LNCaP clone FGC (cell line): ENCODE measurements at places on chromosomes 7 and 10.

- DNase-seq, result no peak
These were observed 21.2 kb upstream of the MYO3A start for GRCh38 chr10:25912866-25913265.

DNA sequence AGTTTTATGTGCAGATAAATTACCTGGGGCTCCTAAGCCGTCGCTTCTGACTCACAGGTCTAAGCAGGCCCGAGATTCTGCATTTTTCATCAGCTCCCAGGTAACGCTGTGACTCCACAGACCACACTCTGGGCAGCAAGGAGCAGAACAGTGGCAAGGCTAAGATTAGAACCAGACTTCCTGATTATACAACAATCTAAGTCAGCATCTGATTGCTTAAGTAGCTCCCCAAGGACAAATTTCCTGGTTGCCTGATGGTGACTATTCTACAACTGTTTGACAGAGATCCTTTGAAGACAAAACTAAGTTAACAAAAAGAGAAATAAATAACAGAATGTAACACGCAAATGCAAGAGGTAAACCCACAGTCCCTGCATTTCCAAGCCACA lies 69.0 kb downstream of the CREB3L2 start:
- DNase-seq, result no peak

DNA sequence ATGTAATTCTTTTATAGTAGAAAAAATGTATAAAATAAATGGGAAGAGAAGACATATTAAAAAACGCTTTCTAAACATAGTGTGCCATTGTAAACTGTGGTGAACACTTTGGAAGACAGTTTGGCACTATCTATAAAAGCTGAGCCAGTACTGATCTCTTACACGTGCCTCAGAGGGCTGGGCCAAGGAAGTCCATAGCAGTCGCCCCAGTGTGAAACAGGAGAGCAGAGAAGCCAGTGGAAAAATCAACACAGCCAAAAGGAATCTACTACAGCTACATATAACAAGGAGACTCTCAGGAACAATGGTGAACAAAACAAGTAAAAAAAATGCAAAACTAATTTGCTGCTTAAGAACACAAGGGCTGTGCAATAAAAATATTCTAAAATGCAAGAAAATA lies 20.6 kb downstream of the SEPHS1 start:
- no peak for DNase-seq

- DNase-seq, result no peak
These were observed 79.0 kb upstream of the EMX2 start for GRCh38 chr10:117463545-117463920.

DNA sequence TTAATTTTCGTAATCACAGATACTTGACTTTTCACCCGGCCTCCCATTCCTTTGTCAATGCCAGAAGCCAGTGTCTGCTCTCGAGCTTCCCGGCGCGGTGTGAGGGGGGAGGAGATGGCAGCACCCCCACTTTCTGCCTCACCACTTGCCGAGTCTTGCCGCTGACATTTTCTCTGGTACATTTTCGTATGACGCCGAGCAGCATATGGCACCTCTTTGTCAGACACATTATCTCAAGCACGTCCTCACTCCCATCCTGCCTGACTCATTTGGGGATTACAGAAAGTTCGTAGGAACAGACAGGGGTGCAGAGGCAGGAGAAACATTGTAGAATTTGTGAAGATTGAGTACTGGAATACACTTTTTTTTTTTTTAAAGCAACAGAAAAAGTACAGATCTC lies 60.8 kb upstream of the SORCS3 start:
- DNase-seq, result no peak

DNA sequence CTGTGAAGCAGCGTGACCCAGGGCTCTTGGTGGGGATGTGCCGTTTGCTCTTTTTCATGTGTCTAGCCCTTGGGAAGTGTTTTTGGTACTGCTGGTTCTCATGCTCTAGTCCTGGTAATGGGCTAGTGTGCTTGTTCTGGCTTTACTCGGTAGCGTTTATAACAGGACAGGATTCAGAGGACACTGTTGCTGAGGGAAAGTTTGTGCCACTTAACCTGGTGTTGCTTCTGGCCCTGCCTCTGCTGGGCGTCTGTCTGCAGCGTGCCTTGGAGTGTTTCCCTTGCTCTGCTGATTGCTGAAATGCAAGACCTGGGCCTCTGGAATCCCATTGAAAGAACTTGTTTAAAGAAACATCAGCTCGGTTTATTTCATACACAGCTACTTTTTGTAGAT lies 35.0 kb downstream of the INPP5A start:
- DNase-seq, result no peak

- DNase-seq, result no peak
These were observed 19.0 kb downstream of the GIMAP4 start for GRCh38 chr7:150586068-150586784.

DNA sequence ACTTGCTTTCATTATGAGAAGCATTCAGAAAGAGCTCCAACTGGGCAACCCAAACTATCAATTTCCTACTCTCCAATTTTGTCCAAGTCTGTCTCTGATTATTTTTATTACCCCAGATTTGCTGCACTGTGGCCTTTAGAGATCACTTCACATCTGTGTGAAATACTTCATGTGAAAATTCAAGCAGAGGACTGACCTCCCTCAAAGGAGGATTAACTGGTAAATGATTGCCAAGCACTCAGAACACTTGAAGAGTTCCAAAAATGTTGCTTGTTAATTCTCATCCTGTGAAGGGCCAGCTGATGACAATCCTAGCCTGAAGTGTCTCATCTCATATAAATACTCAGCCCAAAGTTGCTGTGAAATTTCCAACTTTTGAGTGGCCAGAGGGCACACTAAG lies 182.8 kb upstream of the DGKB start:
- DNase-seq, result no peak

DNA sequence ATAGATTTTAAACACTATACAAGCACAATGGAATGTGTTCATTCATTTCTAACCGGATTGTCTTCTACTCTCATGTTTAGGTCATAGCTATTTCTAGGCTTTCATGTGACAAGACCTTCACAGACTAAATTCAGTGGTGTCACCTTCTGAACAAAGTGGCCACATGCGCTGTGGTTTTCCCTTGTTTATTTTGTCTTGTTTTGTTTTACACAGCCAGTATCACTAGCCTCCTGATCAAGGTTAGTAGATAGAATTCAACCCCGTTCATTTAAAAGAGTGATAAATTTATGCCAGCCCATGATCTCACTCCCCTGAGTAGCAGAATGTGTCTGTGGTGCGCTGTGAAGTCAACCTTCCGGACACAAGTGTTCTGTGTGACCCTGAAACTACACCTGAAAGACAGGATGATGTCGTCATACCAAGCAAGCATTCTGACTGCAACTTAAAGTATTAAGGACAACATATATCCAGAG lies 209.1 kb downstream of the CREB5 start:
- no peak for DNase-seq

GRCh38 chr7:64947252-64948000 lies 43.4 kb downstream of the ZNF117 start:
- no peak for DNase-seq

DNA sequence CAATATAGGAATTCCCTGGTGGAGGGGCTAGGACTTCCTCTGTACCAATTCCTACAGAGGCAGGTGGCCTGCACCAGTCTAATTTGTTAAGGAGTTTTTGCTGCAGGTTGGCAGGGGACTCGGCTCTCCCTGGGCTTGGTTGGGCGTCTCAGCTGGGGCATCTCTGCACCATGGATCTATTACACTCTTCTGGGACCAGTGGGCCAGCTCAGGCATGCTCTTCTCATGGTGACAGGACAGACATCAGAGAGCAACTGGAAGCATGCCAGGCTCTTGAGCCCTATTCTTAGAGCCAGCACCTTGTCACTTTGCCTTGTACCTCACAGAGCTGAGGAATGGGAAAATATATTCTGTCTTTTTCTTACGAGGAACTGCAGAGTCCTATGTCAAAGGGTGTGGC lies 74.6 kb downstream of the SH2D4B start:
- no peak for DNase-seq

GRCh38 chr10:131982185-131982756 lies 548 bp upstream of the BNIP3 start:
- no peak for DNase-seq

DNA sequence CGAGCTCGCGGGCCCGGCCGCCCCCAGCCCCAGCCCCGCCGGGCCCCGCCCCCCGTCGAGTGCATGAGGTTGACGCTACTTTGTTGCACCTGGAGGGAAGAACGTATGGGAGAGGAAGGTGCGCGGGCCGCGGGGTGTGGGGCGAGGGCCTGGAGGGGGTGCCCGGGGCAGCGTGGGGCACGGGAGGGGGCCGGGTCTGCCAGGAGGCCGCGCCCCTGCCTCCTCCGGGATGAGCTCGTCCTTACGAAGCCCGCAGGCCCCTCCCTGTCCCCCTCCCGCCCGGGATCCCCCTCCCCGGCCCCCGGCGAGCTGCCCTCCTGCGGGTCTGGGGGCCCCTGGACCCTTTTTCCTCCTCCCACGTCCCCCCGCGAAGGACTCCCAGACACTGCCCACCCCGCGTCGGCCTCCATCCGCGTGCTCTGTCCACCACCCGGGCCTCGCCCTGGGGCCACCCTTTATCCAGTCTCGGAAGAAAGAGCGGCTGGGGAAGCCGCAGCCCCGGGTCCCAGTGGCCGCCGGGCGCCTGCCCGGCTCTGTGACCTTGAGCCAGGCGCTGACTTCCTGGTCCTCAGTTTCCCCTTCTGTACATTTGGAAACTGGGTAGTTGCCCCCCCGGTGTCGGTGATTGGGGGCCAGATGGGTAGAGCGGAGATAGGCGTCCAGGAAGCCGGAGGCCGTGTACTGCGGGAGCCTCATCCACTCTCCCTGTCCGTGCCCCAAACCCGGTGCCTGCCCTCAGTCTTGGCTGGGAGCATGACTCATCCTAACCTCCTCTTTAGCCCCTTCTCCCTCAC lies 521 bp downstream of the LIMK1 start:
- DNase-seq, result no peak

DNA sequence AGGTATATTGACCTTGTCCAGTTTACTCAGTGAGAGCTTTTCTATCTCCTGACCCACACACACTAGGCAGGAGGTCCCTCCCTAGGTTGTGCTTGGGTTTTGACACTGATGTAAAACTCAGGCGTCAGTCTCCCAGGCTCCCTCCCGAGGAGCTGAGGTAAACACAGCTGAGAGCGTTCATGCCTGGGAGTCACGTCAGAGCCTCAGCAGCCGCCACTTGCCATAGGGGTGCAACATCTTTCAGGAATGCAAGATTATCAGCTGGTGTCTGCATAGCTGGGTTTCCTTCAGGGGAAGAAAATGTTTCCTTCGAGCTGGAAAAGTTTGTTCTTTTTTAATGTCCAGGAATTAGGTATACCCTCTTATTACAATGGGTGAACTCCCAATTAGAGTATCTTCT lies 70.6 kb downstream of the FGFR2 start:
- no peak for DNase-seq

DNA sequence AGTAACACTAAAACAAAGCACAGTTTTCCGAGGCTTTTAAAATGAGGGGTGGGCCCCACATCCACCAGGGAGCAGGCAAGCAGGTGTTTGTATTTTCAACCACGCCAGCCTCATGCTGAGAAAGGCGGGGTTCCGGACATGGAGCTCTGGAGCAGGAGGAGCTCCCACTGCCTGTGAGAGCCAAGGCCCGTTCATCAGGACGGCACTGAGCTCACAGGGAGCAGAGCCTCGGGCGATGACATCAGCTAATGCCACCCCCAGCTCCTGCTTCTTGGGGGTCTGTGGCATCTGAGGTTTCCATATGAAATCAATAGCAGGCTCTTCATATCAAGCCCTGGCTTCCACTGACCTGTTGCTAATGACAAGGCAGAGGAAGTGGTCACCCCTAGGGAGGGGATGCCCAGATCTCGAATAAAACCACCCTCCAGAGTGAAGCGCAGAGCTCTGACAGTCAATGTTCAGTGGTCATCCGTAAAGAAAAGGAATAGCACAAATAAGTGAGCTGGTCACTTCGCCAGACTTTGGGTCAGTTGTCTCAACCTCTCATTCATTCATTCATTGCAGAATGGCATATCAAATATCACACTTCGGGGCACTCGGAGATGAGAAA lies 89.1 kb downstream of the TNS3 start:
- DNase-seq, result no peak

GRCh38 chr10:73857446-73857845 lies 16.9 kb downstream of the CAMK2G start:
- no peak for DNase-seq

GRCh38 chr10:15540727-15541126 lies 169.6 kb upstream of the FAM171A1 start:
- DNase-seq, result no peak

GRCh38 chr7:130996833-130997231 lies 262.8 kb upstream of the KLF14 start:
- peak; percentile 75 for DNase-seq

- no peak for DNase-seq
These were observed 87.0 kb downstream of the PTPN20 start for GRCh38 chr10:46998192-46998591.

- no peak for DNase-seq
These were observed 242.4 kb upstream of the KIAA1217 start for GRCh38 chr10:23966504-23967051.

DNA sequence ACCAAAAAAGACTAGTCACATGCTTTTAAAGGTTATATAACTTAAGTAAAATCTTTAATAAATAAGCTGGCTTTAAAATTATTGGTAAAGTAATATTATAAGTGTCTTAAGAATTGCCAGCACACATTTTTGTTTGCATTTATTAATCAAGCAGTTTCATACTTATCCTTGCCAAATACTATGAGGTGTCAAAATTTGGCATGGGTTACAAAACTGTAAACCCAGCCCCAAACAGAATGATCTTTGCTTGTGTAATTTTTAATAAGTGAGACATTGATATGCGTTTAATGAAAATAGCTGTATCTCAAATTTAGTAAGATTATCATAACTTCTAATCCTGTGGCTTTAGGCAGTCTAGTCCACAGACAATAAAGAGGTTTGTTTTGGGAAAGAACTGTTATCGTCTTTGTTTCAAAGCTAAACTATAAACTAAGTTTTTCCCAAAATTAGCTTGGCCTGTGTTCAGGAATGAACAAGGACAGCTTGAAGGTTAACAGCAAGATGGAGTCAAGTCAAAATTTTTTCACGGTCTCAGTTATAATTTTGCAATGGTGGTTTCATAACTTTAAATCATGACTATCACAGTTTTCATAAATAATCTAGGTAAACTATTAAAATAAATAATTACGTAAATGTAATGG lies 72.8 kb downstream of the ST8SIA6 start:
- DNase-seq, result no peak

DNA sequence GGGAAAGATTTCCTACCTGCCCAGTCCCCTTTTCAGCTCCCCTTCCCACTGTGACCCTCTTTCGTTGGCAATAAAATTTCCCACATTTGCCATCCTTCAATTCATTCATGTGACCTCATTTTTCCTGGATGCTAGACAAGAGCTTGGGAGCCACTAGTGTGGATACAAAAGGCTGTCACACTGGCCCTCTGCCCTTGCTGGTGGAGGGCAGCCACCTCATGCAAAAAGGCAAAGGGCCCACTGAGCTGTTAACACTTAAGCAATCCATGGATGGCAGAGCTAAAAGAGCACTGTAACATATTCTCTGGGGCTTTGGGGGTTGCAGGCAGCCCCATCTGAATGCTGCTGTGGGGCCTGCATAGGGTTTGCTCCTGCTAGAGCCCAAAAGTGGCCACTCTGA lies 315.1 kb downstream of the NEBL start:
- DNase-seq, result no peak

GRCh38 chr10:124522933-124523871 lies 61.6 kb downstream of the LHPP start:
- peak; percentile 28 for DNase-seq
